ENCODE measurements at places on chromosomes 12 and 14. TPM values are rescaled to one million over a fixed set of nuclear protein-coding genes. Genes with fewer than 3 reads are reported as not detected.

FAM222A gene
- 3.3 TPM for total RNA-seq

LTBR gene
- total RNA-seq, result 129 TPM

LAG3 gene
- not detected for total RNA-seq

PIANP gene
- not detected for total RNA-seq

PPP1R36 gene
- 1.3 TPM for total RNA-seq

RIMBP2 gene
- total RNA-seq, result not detected

IL23A gene
- total RNA-seq, result not detected

PPFIA2 gene
- total RNA-seq, result 1.00 TPM

MYH7 gene
- not detected for total RNA-seq

SMCO3 gene
- 1.0 TPM for total RNA-seq

CLEC1A gene
- 0.33 TPM for total RNA-seq

PAH gene
- total RNA-seq, result not detected

CLEC9A gene
- total RNA-seq, result not detected

ERP27 gene
- total RNA-seq, result not detected

LGR5 gene
- total RNA-seq, result not detected

MYF6 gene
- total RNA-seq, result not detected

TCL1B gene
- total RNA-seq, result not detected

HOXC6 gene
- not detected for total RNA-seq

CELA1 gene
- total RNA-seq, result not detected

ITPR2 gene
- total RNA-seq, result 42.9 TPM

TAS2R31 gene
- 4.1 TPM for total RNA-seq

PMEL gene
- total RNA-seq, result 8,696 TPM

TMPRSS12 gene
- total RNA-seq, result not detected

FITM1 gene
- total RNA-seq, result 0.15 TPM

RBP5 gene
- total RNA-seq, result not detected

SLC39A2 gene
- total RNA-seq, result not detected

SMCO2 gene
- not detected for total RNA-seq

TDP1 gene
- total RNA-seq, result 33.3 TPM

ANAPC5 gene
- 180 TPM for total RNA-seq

OR4E1 gene
- total RNA-seq, result not detected

KMT2D gene
- total RNA-seq, result 25.8 TPM

CLEC7A gene
- not detected for total RNA-seq

MSRB3 gene
- 23.3 TPM for total RNA-seq

CD69 gene
- total RNA-seq, result not detected

KLRG1 gene
- total RNA-seq, result 3.1 TPM

KRT83 gene
- total RNA-seq, result not detected

KLRC4 gene
- total RNA-seq, result not detected

HPD gene
- not detected for total RNA-seq

DPF3 gene
- 1.1 TPM for total RNA-seq

POLE2 gene
- 28.6 TPM for total RNA-seq

TAS2R9 gene
- total RNA-seq, result 0.36 TPM

DPPA3 gene
- total RNA-seq, result not detected

KLHDC1 gene
- total RNA-seq, result 4.0 TPM

SLC25A21 gene
- total RNA-seq, result 0.15 TPM
